ENCODE measurements at places on chromosomes 5 and 9.
A peak's percentile ranks its signal among the peaks of the same experiment; 100 is the strongest.

GRCh38 chr5:133846478-133847226 is 121.8 kb downstream of the C5orf15 start:
- DNase-seq, result no peak

- DNase-seq, result no peak
Measured at GRCh38 chr5:24817966-24818365, 173.2 kb upstream of the CDH10 start.

DNA sequence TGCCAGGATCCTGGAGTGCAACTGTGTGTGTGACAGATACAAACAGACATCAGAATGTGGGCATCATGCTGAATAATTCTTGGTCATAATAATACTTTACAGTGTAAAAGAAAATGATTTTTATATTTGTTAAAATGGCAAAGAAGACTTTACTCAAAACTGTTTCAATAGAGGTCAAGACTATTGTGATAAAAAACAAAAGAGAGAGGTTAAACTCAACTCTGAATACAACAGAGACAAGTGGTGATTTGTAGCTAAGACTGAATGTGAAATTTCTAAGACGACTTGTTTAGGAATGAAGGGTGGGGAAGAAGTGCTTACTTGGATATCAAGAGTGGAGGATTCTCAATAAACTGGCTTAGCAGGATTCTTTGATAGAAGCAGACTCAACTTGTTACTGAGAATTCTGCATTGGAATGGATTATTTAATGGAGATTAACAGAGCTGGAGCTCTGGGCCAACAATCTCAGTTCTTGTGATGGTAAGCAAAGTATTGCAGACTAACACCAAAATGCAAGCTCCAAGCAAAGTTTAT is 457.4 kb upstream of the CDH18 start:
- DNase-seq, result no peak

- no peak for DNase-seq
Measured at GRCh38 chr9:94839398-94839797, 112.9 kb downstream of the AOPEP start.

- no peak for DNase-seq
Measured at GRCh38 chr9:108351571-108351970, 504.2 kb downstream of the ACTL7B start.

- DNase-seq, result no peak
Measured at GRCh38 chr5:112320408-112320807, 98.7 kb downstream of the EPB41L4A start.

DNA sequence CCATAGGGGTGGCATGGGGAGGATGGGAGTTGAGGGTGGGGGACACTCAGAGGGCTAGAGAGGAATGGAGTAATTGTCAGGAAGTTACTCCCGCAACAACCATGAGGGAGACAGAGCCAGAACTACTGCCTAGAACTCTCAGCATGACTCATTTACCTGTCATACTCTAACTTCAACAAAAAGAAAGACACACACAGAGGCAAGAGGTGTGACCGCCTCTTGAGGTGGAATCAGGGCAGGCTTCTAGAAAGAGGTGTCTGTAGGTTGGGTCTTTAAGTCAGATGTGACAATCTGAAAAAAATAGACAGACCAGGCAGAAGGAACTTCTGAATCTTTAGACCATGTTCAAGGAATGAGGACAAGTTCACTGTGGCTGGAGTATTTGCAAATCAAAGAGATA is 73.4 kb downstream of the GABBR2 start:
- no peak for DNase-seq

- no peak for DNase-seq
Measured at GRCh38 chr5:154722936-154723335, 32.2 kb upstream of the LARP1 start.

DNA sequence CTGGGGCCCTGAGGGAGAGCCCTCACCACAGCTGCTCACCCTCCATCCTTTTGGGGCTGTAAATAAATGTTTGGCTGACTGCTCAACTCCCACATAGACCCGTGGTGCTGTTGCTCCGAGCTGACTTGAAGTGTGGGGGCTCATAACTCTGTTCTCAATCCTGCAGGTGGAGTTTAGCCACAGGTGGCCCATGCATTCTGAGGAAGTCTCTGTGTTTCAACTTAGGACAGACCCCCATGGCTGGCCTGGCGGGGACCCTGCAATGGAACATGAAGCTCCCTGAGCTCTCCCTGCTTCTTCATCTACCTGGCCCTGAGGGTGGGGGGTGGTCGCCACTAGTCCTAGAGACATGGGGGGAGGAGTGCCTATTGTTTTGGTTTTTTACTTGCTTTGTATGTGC is 19.7 kb downstream of the NDUFS6 start:
- DNase-seq, result no peak

DNA sequence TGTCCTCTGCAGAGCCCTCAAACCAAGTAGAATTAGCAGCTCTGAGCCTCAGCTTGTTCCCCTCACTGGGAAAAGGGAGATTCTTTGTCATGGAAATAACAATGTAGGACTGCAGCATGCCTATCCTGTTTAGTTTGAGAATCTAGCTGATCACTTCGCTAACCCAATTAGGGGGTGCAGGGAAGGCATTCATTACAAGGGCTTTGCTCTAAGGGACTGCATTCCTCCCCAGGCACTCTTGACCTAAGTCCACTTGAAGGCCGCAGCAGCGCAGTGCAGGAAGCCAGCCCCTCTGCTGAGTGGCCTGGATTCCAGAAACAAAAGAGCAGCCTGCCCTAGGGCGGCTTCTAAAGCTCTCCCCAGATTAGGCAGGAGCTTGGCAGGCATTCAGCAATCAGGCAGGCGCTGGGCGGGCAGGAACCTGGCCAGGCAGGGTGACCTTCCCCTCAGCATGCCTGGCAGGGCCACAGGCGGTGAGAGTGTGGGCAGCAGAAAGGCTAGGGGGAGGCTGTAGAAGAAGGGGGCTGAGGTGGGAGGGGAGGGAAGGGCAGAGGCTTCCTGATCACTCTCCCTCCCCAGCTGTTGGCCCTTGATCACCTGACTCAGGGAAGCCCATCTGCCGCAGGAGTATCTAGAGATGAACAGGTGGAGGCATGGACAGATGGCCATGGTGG is 24.8 kb downstream of the CCNJL start:
- no peak for DNase-seq

DNA sequence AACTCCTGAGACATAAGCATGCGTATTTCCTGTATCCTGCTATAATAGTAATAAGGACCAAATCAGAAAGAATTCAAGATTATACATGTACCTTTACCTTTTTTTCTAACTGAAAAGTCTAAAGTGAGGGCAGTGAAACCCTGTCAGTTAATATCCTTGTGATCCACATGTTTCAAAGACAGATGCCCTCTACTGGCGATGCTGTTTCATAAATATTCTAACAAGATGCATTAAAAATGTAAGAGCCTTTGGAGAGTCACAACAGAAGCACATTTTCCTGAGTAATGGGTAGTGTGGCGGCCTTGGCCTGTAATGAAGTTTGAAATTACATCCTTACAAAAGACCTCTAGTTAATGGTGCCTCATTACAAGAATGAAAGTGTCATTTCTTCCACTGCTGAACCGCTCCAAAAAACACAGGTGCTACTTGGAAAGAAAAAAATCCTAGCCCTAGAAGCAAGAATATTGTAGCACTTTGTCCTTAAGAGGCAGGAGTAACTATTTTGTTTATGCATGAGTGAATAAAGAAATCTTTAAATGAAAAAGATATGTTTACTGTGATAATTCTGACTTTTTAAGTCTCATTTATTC is 232.6 kb downstream of the EPB41L4A start:
- DNase-seq, result peak; percentile 43

GRCh38 chr9:76218886-76219445 is 175.3 kb downstream of the RFK start:
- DNase-seq, result peak; percentile 22

GRCh38 chr5:148484651-148485050 is 100.9 kb downstream of the FBXO38 start:
- DNase-seq, result no peak

DNA sequence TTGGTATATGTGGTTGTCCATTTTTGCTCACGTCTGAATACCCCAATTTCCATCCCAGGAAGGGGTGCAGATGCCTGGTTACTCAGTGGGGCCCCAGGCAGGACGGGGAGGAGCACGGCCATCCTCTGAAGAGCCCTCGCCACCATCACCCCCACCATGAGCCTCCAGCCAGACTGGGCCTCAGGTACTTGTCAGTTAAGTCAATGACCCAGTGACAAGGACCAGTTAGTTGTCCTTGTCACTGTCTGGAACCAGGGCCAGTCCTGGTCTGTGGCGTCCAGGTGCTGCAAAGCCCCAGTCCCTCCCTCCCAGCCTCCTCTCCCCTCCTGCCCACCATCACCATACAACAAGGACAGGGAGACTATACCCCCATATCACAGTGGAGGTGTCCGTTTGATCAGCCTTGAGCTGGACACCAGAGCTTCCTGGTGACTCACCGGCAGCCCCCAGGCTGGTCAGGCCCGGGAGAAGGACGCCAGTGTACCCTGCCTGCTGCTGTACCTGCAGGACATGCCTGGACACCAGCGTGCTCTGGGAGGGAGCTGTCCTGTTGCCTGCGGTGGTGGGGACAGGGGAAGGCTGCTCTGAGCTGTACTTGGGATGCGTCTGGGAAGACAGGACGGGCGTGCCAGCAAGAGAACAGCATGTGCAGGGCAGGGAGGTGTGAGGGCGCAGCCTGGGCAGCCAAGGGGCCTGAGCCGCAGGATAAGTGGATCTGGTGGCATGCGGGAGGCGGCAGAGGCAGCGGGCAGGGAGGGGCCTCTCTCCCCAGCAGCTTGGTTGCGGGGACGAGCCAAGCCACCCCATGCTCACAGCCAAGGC is 32.6 kb upstream of the TTLL11 start:
- DNase-seq, result no peak

GRCh38 chr5:170738840-170739239 is 44.7 kb upstream of the GABRP start:
- no peak for DNase-seq

- DNase-seq, result no peak
Measured at GRCh38 chr9:122827761-122828093, 661 bp downstream of the PDCL start.

DNA sequence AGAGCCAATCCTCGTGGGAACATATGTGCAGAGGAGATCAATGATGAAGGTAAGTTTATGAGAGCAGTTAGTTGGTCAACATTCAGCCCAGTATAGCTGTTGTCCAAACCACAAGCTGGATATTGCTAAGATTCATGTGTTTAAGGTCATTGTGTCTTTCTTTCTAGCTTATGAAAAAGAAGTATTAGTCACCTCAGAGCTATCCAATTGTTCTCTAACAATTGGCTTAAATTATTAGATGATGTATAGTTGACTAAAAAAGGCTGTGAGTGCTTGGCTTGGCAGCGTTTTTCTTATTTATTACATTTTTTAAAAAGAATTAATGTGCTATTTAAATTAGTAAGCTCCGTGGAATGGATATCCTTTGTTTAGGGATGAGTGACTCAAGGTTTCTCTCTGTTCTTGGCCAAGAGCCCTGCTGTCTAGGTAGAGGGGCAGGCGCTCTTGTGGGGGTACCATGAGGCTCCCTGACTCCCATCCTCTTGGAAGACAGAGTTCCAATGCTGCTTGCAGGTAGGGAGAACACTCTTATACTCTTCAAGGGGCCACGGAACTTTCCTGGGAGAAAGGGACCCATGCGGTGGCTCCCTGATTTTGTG is 487.4 kb downstream of the IRX1 start:
- no peak for DNase-seq

- no peak for DNase-seq
Measured at GRCh38 chr5:140075371-140075770, 32.3 kb upstream of the NRG2 start.

- DNase-seq, result no peak
Measured at GRCh38 chr9:78572266-78572665, 275.3 kb downstream of the PSAT1 start.

GRCh38 chr9:132370592-132370991 is 15.8 kb upstream of the SETX start:
- DNase-seq, result no peak

GRCh38 chr9:82320566-82320965 is 332.0 kb downstream of the SPATA31D1 start:
- DNase-seq, result no peak

DNA sequence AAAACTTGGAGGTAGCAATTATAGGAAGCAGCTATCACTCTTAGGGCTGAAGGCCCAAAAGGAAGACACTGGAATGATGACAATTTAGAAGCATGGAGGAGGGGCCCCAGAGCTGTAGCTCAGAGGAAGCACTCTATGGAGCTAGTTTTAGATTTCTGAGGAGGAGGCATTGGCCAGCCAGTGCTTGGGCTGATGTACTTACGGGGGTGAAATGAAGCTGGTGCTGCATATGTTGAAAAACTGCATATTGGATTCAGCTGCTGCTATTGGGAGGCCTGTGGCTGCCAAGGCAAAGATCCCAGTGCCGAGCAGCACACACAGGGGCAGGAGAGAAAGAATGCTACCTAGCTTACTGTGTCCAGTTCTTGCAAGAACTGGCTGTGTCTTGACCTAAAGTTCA is 53.9 kb upstream of the HMHB1 start:
- DNase-seq, result no peak

DNA sequence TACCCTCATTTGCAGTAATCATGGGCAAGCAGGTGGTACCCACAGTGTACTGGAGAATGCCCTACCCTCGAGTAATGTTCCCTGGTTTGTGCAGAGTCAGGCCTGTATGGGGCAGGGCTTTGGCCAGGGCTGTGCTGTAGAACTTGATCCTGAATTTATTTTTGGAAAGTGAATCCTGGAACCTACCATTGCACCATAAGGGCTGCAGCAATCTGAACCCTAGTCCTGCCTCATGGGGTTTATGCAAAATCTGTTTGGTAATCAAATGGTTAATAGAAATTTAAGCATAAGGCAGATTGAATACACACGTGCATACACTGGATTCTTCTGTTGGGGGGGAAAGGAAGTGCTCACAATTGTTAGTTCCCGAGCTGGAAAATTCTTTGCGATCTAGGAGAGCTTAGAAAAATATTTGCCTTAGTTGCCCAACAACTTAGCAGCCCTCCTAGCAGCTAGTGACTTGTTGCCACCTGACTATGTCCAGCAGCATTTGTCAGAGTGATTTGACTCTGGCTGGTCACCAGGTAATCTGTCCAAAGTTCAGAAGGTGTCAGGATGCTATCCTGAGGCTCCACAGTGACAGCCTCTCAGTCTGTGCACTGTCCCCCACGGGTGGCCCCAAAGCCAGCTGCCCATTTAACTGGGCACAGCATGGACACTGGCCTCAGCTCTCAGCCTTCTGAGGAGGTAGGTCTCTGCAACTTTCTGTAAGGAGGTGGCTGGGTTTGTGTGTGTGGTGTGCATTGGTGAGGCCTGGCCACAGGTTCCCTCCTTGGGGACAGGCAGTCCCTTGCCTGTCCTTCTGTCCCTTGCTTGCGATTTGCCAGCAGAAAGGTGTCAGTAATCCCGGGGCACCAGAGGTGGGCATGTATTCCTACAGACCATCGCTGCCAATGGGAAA is 8.3 kb downstream of the MVB12B start:
- no peak for DNase-seq

GRCh38 chr5:74326571-74327338 is 313.8 kb downstream of the ENC1 start:
- DNase-seq, result no peak

- peak; percentile 88 for DNase-seq
Measured at GRCh38 chr5:88675708-88676636, 207.0 kb downstream of the MEF2C start.

DNA sequence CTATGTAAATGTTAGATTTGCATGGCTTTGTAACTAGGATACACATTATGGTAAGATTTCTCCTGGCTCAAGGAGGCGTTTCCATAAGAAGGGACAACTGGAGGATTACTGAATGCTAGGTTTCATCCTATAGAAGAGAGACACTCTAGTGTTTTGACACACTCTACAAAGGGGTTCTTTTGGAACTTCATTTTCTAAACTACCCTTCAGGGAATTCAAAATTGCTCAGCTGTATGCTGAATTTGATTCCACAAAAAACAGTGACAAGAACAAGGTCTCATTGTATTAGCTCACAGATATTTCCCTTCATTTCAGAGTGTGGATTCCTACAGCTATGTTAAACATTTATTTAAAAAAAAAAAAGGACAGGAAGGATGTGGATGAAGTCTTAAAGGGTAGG is 151.7 kb downstream of the PPP2R2B start:
- no peak for DNase-seq
